ENCODE measurements at places on chromosomes 3 and 15. TPM values are rescaled to one million over a fixed set of nuclear protein-coding genes. Genes with fewer than 3 reads are reported as not detected.

GRCh38 chr3:11613851-11614487 lies 29.7 kb downstream of the VGLL4 start:
- no peak overlapping the region for H3K4me3 ChIP-seq
- no peak overlapping the region for H3K27ac ChIP-seq
- peaks cover 63% of the 10 kb centered on the region for H3K4me1 ChIP-seq
- no peaks in the 10 kb centered on the region for H3K27me3 ChIP-seq
- no peak for DNase-seq

GRCh38 chr3:197505796-197506548 lies 49.8 kb downstream of the BDH1 start:
- H3K4me1 ChIP-seq, result no peaks in the 10 kb centered on the region
- DNase-seq, result no peak

DNA sequence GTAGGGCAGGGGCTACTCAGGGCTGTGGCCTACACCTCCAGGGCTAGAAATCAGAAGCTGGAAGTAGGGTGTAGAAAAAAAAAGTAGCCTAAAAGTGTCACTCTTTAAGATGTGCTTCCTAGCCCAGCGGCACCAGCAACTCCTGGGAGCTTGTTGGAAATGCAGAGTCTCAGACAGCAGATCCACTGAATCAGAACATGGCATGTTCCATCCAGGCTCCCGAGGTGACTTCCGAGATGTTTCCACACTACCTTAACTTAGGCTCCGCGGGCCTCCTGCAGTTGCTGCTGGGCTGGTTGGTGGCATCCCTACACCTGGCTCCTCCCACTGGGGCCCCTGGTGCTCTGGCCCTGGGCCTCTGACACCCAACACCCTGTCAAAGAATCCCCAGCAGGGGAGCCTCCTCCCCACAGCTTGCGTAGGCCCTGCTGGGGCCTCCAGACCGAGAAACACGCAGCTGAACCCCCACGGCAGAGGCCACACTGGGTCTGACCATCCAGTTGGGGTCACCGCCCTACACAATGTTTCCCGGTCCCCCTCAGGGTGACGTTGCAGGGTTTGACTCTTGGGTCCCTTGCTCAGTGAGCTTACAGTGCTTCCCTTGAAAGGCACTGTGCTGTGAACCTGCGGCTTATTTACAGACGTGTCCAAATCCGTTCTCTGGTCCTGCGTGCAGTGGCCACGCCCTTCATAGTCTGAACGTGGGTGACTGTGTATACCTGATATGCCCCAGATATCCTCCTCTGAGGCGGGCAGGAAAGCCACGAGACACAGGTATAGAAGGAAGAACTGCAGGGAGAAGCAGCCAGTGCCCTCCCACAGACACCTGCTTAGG lies 46.5 kb downstream of the FAM174B start:
- no peak overlapping the region for H3K27ac ChIP-seq
- no peaks in the 10 kb centered on the region for H3K4me1 ChIP-seq
- no peak for DNase-seq
- no peak overlapping the region for H3K4me3 ChIP-seq
- H3K36me3 ChIP-seq, result no peaks in the 10 kb centered on the region

- no peaks in the 10 kb centered on the region for H3K27me3 ChIP-seq
- no peak overlapping the region for H3K4me3 ChIP-seq
- H3K36me3 ChIP-seq, result no peaks in the 10 kb centered on the region
- peak; percentile 81 for DNase-seq
- no peak overlapping the region for H3K27ac ChIP-seq
- peaks cover 18% of the 10 kb centered on the region for H3K4me1 ChIP-seq
These were observed 130.6 kb upstream of the SEMA6D start for GRCh38 chr15:47586653-47587224.

DNA sequence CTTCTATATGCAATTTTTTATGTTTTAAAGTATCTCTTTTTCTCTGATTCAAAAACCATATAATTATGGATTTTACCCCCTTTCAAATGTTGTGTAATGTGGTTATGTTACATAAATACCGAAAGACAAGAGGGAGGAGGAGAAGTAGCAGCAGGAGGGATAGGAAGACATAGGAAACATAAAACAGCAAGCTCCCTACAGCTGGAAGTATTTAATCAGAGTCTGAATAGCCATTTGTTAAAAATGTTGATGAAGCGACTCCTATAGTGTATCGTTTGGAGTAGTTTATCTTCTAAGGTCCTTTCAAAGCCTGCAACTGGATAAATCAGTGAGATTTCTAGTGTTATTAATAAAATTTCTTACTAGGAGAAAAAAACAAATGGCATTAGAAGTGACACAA lies 598.1 kb upstream of the GOLIM4 start:
- H3K27ac ChIP-seq, result no peak overlapping the region
- DNase-seq, result no peak
- H3K4me3 ChIP-seq, result no peak overlapping the region
- H3K36me3 ChIP-seq, result no peaks in the 10 kb centered on the region
- H3K27me3 ChIP-seq, result no peaks in the 10 kb centered on the region
- peaks cover 4% of the 10 kb centered on the region for H3K4me1 ChIP-seq

- H3K36me3 ChIP-seq, result no peaks in the 10 kb centered on the region
- no peak overlapping the region for H3K27ac ChIP-seq
- H3K4me3 ChIP-seq, result peak overlapping the region; percentile 83
- H3K4me1 ChIP-seq, result peaks cover 60% of the 10 kb centered on the region
- no peaks in the 10 kb centered on the region for H3K27me3 ChIP-seq
These were observed 3.2 kb downstream of the SEMA6D start for GRCh38 chr15:47720555-47720954.

DNA sequence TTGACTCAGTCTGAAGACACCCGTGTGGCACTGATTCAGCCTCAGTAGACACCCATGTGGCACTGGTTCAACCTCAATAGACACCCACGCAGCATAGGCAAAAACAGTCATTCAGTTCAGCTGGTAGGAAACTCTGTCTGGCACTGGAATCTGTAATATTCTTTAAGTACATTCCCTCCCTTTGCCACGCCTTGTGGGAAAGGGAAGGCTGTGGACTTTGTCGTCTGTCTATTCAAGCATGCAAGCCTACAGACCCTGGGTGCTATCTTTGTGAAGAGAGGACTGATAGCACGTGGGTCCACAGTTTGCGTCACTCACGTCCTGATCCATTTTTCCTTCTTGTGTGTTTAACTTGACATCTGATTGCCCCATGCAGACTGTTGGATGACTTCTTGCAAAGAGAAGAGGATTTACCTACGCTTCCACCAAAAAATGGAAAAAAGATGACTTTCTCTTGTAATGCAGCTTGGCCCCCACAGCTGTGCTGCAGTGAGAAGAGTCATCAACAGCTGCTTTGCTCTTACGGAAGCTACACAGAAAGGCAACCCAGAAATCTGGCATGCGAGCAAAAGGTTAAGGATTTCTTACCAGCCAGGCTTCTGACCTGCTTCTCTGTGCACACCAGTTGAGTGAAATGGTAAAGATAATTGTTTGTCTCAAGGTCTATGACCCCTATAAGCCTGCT lies 278.1 kb downstream of the ULK4 start:
- no peaks in the 10 kb centered on the region for H3K27me3 ChIP-seq
- no peak overlapping the region for H3K4me3 ChIP-seq
- no peaks in the 10 kb centered on the region for H3K36me3 ChIP-seq
- H3K27ac ChIP-seq, result peak overlapping the region; percentile 32
- no peak for DNase-seq
- H3K4me1 ChIP-seq, result peaks cover 12% of the 10 kb centered on the region

- no peaks in the 10 kb centered on the region for H3K36me3 ChIP-seq
- no peak overlapping the region for H3K4me3 ChIP-seq
- peaks cover 30% of the 10 kb centered on the region for H3K27me3 ChIP-seq
- DNase-seq, result no peak
- H3K27ac ChIP-seq, result no peak overlapping the region
These were observed 1.1 kb downstream of the EAF2 start for GRCh38 chr3:121836064-121836463.

DNA sequence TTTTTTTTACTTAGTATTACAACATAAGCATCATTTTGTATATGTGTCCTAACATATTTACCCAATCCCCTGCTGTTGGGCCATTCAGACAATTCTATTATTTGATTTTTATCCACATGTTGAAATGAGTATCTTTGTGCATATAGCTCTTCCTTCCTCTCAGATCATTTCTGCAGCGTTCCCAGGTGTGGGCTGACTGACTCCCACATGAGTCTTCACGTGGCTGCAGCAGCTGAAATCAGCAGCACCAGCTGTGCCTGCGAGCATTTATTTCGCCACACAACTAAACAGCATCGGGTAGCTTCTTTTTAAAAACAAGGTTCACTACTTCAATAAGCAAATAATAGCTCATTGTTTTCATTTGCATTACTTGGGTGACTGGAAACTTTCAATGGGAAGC lies 44.5 kb upstream of the PDE8A start:
- H3K4me3 ChIP-seq, result no peak overlapping the region
- DNase-seq, result no peak
- H3K27me3 ChIP-seq, result no peaks in the 10 kb centered on the region
- no peaks in the 10 kb centered on the region for H3K4me1 ChIP-seq

DNA sequence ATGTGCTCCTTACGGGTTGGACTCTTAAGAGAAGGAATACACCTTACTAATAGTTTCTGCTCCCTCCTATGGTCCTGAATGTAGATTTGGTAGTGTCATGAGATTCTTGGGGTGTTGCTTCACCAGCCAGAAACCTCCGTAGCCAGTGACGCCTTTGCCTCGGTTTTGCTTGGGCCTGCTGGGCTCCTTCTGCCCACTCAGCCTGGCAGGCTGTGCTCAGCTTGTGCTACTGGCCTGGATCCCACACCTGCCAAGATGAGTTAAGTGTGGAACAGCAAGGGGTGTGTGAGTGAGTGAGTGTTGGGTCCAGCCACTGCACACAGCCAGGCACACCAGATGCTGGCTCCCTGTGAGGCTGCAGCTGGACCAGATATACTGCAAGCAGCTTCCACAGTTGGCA lies 560.1 kb downstream of the NLGN1 start:
- no peaks in the 10 kb centered on the region for H3K36me3 ChIP-seq
- no peak overlapping the region for H3K27ac ChIP-seq
- H3K4me3 ChIP-seq, result no peak overlapping the region
- no peaks in the 10 kb centered on the region for H3K27me3 ChIP-seq

- peak overlapping the region; percentile 81 for H3K27ac ChIP-seq
- H3K4me1 ChIP-seq, result peaks cover 18% of the 10 kb centered on the region
- no peak overlapping the region for H3K4me3 ChIP-seq
- no peaks in the 10 kb centered on the region for H3K27me3 ChIP-seq
- DNase-seq, result no peak
- H3K36me3 ChIP-seq, result no peaks in the 10 kb centered on the region
These were observed 775.0 kb downstream of the DIPK2A start for GRCh38 chr3:144746631-144747030.

- no peaks in the 10 kb centered on the region for H3K36me3 ChIP-seq
- no peak overlapping the region for H3K27ac ChIP-seq
- H3K4me3 ChIP-seq, result no peak overlapping the region
- H3K27me3 ChIP-seq, result peaks cover 7% of the 10 kb centered on the region
These were observed 138.6 kb upstream of the TSC22D2 start for GRCh38 chr3:150269526-150269925.

DNA sequence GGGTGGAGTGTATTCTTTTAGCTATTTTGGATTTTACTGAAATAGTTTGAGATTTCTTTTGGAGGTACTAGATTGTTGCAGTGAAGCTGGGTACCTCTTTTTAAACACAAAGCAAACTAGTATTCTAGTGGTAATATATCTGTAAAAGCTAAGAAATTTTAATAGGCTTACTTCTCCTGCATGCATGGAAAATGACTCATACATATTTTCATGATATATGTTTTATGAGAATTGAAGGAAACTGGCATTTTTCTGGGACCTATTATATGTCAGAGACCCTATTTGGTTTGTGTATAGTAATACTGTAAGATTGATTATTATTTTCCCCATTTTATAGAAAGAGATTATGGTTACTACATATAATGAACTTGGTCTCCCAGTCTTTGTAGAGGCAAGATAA lies 851.0 kb downstream of the DIPK2A start:
- no peak overlapping the region for H3K27ac ChIP-seq
- H3K4me3 ChIP-seq, result no peak overlapping the region
- no peak for DNase-seq

DNA sequence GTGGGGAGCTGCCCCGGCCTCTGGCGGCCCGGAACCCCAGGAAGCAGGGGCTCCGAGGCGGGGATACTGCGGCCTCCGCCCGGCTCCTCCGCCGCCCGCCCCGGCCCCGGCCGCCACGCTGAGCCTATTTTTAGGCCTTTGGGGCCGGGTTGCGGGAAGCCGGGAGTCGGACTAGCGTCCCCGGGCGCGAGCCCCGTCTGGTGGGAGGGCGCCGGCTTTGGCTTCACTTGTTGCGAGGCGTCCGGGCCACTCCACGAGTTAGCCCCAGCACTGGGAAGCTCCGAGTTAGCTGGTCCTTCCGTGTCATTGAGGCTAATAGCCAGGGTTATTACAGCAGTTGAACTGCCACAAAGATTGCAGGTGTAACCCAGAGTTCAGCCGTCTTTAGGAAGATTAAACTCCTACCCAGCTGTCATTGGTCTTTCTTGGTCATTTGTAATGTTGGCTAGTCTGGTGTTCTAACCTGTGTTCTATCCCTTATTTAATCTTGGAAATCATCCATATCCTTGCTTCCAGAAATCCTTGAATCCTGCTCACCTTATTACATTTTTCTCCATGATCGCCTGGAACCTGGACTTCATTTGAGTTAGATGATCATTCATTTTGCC lies 791 bp downstream of the GYG1 start:
- no peak for DNase-seq
- peaks cover 6% of the 10 kb centered on the region for H3K27me3 ChIP-seq

DNA sequence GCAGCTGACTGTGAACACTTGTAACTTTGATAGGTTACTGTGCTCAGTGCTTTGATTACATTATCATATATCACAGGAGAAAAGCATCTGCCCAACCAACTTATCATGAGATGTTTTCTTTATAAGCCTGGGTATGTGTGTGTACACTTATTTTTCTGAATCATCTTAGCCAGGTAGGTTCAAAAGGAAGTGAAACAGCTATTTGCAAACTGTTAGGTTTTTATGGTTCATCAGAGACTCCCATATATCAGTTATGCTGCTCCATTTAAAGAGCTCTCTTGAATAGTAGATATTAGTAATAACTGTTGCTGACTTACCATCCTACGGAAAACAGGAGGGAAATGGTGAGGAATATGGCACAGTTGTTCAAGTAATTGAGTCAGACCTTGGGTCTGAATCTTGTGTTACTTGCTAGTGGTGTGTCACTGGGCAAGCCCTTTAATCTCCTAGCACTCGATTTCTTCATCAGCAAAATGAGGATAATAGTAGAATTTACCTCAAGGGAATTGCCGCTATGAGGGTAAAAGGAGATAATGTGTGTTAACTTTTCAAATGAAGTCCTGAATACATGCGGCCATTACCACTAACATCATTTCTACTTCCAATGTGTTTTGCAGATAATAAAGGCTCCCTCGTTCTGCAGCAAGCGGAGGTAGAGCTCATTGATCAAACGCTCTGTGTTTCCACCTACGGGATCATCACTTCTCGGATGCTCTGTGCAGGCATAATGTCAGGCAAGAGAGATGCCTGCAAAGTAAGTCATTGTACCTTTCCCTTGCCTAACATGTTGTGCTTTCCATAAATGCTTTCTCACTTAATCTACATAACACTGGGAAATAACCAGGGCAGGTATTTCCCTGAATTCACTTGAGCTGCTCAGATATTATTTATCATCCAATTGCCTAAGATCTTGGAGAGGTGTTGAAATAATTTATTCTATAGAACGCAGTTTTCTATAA lies 7.8 kb upstream of the C3orf52 start:
- no peaks in the 10 kb centered on the region for H3K36me3 ChIP-seq
- no peak for DNase-seq

Gene GPR149
- not detected for total RNA-seq

Gene LYZL4
- 4.3 TPM for total RNA-seq

Gene DCBLD2
- total RNA-seq, result 88.4 TPM

Gene NEDD4
- total RNA-seq, result 7.5 TPM
